RWPE2 (cell line): ENCODE measurements at places on chromosomes 2 and 18.

DNA sequence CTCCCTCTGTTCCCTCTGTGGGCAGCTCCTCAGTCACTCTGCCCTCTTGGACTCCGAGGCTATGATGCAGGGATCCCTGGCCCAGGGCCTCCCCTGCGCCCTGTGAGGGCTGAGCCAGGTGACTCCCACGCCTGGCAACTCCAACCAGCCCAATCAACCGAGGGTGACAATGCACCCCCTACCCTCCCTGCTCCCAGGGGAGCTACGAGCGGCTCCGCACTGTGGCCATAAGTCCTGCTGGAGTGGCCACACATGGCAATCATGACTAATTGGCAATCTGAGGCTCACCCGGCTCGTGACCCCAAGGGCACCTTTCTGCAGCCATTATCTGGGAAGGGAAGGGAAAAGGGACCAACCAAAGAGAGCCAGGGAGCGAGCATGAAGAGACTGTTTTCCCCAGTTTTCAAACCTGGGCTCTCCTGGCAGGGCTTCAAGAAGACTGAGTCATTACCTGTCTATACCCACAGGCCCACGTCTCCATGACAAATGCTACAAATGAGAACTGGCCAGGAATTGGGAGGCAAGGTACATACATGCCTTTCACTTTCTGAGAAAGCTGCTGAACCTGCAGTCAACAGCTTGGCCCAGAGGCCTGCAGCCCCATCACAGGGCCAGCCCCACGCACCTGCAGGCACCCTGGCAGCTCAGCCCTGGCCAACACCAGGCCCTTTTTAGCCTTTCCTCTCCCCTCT, 45.1 kb downstream of the RPL31 start:
- no peak for DNase-seq

- DNase-seq: no peak
Observed at GRCh38 chr2:22950431-22950830, 434.5 kb upstream of the KLHL29 start.

GRCh38 chr2:172836827-172837226, 101.2 kb downstream of the RAPGEF4 start:
- DNase-seq: no peak

DNA sequence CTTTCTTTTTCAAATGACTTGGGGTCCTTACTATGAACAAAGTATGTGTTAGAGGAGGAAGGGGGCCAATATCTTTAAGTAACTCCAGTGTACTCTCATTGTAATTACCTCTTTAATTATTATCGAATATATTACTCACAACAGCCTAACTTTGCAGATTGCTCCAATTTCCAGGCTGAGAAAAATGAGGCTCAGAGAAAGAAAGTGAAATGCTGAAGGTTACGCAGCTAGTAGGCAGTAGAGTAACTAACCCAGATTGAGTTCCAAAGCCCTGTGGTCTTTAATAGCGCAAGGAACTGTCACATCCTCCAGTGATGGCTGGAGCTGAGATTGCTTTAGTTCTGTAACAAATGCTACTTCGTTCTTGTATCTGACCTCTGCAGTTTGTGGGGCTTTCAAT, 2.2 kb upstream of the GYPC start:
- DNase-seq: no peak

DNA sequence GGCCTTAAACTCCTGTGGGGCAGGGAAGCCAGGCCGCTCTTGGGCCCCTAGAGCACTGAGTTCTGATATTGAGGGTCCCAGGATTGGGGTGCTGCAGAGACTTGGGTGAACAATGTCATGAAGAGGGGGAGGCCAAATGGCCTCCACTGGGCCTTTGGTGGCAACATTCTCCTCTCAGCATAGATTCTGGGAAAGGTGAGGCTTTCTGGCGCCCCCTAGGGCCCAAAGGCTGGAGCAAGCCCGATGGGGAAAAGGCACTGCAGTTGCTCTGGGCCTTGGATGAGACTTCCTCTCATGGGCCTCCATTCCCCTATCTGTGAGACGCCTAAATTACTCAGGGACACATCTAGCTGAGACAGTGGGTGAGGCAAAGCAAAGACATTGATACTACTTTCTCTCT, 84.8 kb downstream of the ACAA2 start:
- DNase-seq: no peak

DNA sequence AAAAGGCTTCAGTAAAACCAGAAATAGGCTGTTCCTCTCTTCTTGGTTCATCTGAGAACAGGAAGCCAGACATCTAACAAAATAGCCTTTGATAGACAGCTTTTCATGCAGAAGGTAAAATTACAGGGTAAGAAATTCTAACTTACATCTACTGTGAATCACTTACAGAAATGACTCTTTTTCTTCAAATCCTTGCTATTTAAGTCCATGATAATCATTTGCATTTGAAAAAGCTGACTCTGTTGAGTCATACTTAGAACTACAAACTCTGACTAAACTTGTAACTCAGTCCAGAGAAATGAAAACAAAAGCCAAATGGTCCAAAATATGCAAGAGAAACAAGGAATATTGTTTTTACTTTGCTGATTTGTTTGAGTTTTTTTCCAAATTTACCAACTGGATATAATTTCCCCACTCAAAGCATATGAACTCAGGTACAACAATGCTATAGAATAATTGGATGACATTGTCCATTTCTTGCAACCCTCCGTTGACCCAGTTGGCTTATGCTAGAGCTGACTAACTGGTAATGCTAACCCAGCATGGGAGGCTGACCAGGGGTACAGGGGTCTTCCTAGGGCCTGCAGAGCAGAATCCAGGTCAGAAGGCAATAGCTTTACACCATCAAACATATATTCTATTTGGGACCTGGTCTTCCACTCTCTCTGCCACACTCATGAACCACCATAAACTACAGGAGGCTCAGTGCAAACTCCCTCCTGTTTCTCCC, 18.8 kb upstream of the MREG start:
- no peak for DNase-seq

- no peak for DNase-seq
Observed at GRCh38 chr2:209640358-209640757, 131.3 kb upstream of the UNC80 start.

- DNase-seq: no peak
Observed at GRCh38 chr18:944440-944839, 39.8 kb downstream of the ADCYAP1 start.

DNA sequence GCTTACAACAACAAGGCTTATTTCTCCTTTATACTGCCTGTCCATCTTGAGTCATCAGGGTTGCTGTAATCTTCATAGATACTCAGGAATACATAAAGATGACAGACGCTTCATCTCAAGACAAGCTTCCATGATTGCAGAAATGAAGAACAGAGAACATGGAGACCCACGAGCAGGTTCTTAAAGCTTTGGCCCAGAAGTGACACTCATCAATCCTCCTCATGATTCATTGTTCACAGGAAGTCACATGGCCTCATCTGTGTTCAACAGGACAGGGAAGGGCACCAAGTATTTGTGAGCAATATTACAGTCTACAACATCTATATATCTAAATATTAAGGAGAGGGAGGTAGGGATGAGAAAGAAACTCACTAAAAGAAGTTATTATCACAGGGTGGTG, 36.5 kb upstream of the PGAP1 start:
- DNase-seq: no peak

- DNase-seq: no peak
Observed at GRCh38 chr2:152432206-152432653, 97.3 kb downstream of the FMNL2 start.

DNA sequence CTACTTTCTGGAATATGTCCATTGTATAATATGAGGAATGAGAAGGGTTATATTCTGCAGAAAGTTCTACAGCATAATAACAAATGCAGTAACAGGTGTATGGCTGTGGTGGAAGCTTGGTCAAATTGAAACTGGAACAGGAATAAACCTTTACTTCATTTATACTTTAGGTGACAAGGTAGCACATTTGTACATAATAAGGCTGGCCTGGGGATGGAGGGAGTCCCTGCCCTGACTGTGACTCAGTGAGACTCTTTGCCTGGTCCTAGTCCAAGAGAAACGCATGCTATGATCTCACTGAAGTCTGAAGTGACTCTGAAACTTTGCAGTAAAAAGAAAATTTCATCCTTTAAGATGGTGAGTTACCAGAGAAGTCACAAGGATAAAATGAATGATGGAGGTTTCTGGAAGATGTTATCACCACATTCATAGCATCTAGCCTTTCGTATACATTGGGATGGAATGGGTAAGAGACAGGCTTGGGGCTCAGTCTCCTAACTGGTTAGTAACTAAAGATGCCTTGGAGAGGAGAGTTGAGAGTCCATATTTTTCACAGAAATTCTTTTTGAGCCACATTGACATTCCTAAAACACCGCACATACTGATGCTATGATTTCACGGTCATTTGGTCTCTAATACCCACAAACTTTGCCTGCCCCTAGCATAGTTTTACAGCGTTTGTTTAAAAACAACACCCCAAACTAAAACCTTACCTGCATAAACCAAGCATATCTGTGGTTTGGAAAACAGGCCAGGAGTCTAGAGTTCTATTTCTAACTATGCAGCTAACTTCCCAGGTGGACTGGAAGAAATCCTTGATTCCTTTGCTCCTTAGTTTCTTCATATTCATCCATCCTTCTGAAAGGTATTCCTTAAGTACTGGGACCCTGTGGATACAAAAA, 42.4 kb upstream of the NABP1 start:
- no peak for DNase-seq

DNA sequence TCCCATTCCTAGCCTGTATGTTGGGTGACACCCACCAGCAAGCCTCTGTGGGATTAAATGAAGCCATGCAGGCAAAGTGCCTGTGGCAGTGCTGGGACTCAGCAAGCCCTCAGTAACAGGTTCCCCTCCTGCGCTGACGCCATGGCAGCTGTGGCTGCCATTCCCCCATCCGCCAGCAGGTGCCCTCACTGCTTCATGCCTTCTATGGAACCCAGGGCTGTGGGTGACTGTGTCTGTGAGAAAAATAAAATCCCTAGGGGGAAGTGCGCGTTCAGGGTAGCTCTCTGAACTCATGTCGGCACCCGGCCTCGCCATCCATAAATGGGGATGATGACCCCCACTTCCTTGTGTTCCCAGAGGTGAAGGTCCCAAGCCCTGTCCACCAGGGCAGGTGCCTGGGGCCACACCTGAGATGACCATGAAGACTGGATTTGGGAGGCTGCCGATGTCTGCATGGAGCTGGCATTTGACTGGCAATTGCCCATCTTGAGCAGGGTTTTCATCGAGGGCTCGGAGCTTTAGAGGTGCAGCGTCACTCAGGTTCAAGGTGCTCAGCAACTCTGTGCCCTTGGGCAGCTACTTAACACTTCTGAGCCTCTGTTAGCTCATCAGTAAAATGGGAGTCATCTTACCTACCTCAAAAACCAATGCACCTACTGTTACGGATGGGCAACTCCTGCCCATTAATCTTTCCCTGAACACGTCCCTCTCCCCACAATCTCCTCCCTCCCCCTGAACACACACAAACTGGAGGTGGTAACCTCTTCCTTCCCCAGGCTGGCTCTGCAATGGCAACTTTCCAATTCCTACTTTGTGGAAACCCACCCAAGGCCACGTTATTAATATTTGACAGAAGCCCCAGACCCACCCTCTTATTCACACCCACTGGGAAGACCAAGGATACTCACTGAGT, 2.9 kb upstream of the MAL start:
- no peak for DNase-seq
